Activated CD8-positive, alpha-beta memory T cell treated with anti-CD3 and anti-CD28 coated beads for 24 hours (primary cell): ENCODE measurements at places on chromosomes 13 and 19.

DNA sequence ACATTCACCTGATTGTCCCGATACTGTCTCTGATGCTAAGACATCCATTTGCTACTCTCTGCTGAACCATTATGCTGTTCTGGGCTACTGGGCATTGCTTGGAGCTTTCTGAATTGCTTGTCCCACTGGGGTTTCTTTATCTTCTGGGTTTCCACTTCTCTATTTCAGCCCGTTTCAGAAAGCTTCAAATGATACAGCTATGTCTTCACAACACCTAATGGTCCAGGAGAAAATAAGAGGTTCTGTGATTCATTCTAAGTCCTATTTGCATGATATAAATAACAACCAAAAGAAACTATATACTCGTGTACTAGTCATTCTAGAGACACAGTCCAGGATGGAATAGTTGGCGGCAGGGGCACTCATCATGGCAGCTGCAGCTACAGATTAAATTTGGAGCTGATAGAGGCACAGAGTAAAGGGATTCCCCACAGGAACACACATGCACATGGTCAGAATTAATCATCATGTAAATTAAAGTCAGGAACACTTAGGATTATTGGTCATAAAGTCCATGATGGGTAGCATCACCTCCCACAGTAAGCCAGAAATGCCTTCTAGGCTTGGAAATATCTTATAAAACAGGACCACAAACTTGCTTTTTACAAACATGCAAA lies 33.3 kb upstream of the SCEL start:
- DNase-seq = no peak

GRCh38 chr13:90746230-90746629 lies 601.3 kb upstream of the MIR17HG start:
- DNase-seq = no peak

DNA sequence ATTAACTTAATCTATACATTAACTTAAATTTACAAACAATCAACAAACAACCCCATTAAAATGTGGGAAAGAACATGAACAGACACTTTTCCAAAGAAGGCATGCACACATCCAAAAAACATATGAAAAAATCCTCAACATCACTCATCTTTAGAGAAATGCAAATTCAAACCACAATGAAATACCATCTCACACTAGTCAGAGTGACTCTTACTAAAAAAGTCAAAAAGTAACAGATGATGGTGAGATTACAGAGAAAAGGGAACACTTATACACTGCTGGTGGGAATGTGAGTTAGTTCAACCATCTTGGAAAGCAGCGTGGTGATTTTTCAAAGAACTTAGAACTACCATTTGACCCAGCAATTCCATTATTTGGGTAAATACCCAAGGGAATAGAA lies 759.2 kb upstream of the SLITRK1 start:
- no peak for DNase-seq

GRCh38 chr19:11261431-11261970 lies 823 bp downstream of the DOCK6 start:
- no peak for DNase-seq

DNA sequence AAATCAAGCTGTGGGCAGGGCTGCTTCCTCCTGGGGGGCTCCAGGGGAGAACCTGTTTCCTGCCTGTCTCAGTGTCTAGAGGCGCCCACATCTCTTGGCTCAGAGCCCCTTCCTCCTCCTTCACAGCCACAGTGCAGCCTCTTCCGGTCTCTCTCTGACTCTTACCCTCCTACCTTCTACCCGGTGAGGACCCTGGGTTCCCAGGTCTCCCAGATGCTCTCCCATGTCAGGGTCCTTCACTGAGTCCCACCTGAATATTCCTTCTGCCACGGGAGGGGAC lies 153.1 kb downstream of the KDM4B start:
- peak; percentile 57 for DNase-seq

DNA sequence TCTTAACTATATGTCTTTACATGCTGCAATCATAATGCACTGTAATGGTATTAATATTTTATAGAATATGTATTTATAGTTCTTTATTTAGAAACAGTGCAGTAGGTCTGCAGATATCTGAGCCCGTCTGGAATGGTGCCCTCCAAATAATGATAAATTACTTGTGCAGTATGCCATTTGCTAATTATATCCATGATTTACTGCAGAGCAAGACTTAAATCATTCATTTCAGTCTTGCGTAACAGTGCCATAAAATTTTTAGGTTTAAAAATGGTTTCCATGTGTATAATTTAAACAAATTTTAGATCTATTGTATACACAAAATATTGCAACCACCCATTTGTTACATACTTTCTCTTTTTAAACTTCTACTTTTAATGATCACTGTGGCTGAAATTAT lies 175.1 kb downstream of the ZNF536 start:
- no peak for DNase-seq

GRCh38 chr13:60691268-60691667 lies 294.2 kb downstream of the TDRD3 start:
- no peak for DNase-seq

DNA sequence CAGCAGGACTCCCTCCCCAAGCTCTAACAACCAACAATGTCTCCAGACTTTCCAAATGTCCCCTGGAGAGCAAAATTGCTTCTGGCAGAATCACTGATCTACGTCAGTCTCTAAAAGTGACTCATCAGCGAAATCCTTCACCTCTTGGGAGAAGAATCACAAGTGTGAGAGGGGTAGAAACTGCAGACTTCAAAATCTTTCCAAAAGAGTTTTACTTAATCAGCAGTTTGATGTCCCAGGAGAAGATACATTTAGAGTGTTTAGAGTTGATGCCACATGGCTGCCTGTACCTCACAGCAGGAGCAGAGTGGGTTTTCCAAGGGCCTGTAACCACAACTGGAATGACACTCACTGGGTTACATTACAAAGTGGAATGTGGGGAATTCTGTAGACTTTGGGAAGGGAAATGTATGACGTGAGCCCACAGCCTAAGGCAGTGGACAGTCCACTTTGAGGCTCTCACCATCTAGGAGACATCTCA lies 6.2 kb upstream of the CEACAM5 start:
- DNase-seq = peak; percentile 3

- no peak for DNase-seq
These were observed 127.6 kb downstream of the KDM4B start for GRCh38 chr19:5096536-5096935.

DNA sequence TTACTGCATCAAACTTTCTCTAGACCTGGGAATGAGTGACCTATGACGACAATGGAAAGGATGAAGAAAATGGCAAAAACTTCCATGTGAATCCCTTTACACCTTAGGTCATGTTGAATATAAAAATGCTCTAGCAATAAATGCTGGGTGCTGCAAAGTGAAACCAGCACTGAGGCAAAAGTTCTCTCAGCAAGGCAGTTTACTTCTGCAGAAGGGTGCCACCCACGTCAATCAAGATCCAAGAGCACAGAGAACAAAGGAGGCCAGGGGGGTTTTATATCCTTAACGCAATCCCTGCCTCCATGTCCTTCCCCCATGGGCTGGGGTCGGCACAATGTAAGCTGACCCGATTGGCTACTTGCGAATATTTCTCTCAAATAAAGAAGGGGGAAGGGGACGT lies 38.7 kb downstream of the ZNF333 start:
- DNase-seq = no peak

- DNase-seq = no peak
These were observed 548.2 kb upstream of the SLITRK1 start for GRCh38 chr13:84430446-84430845.

DNA sequence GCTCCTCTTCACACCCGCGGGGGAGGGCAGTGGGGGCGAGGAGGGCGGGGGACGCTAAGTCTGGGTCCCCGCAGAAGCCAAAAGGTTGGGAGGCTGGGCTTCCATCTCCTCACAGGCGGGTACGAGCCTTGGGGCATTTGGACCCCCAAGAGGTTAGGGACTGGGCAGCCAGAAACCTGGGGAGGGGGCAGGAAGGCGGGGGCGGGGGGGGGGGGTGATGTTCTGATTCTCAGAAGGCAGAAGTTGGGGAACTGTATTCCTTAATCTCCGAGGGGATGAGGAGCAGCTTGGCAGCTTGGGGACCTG lies 5.1 kb downstream of the BCL3 start:
- no peak for DNase-seq

DNA sequence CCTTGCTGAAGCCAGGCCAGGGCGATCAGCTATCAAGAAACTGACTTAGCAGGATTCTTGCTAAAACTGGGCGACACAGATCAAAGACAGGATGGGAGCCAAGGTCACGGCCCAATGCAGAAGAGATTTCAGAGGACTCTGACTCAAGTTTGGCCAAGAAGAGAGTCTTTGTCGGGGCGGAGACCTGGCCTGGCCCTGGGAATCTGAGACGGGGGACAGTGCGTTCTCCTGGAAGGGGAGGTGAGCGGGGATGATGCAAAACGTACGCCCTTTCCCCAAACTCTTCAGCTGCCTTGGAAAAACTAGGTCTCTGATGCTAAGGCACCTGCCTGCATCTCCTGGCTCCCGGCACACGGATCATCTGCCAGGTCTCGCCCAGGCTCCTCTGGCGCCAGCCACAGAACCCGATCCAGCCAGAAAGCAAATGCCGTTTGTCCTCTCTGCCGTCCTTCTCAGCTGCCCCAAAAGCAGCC lies 9.8 kb downstream of the MVB12A start:
- no peak for DNase-seq

DNA sequence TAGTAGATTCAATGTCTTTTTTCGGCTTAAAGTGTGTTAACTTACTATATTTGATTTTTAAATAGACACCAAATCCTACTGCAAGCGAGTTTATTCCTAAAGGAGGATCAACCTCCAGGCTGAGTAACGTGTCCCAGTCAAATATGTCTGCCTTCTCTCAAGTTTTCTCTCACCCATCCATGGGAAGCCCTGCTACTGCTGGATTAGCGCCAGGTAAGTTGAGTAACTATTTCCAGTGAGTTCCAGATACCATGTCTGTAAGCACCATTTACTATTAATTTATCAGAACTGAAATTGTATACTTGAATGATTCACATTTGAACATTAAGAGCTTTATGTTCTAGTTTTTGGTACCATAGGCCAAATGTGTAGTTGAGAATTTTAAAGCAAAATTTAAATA lies 81.8 kb downstream of the PAN3 start:
- no peak for DNase-seq

GRCh38 chr19:4414800-4415321 lies 12.4 kb downstream of the CHAF1A start:
- DNase-seq = no peak

DNA sequence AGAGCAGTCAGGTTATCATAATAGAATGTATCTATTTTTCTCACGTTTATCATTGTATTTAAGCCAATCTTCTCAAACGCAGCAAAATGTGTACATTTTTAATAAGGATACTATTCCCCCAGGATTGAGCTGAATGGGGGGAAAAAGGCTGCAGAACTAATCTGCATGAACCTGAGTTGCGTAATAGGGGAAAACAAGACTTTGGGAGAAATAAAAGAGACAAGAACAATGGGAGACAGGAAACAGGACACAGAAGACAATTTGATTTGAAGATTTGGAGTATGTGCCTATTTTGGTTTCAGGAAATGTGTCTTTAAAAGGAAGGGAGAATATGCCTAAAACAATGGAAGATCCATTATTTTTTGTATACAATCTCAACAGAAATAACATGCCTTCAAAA lies 844.5 kb downstream of the DIAPH3 start:
- no peak for DNase-seq

DNA sequence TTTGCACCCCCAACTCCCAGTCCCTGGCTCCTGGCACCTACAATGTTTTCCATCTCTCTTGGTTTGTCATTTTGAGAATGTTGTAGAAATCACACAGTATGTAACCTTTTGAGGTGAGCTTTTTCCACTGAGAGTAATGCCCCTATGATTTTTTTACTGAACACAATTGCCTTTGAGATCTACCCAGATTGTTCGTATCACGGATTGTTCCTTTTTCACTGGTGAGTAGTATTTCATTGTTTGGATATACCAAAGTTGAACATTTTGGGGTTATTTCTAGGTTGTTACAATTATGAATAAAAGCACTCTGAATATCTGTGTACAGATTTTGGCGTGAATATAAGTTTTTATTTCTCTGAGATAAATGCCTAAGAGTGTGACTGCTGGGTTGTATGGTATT lies 17.7 kb upstream of the ANKRD10 start:
- no peak for DNase-seq

GRCh38 chr19:37506387-37507166 lies at the start of gene ZNF793:
Gene ZNF793, plus strand, starts transcription at chr19:37506939. Its CDS starts 16,501 bp downstream, at chr19:37523440.
- DNase-seq = peak; percentile 92

GRCh38 chr13:91145571-91146205 lies 201.8 kb upstream of the MIR17HG start:
- DNase-seq = no peak

DNA sequence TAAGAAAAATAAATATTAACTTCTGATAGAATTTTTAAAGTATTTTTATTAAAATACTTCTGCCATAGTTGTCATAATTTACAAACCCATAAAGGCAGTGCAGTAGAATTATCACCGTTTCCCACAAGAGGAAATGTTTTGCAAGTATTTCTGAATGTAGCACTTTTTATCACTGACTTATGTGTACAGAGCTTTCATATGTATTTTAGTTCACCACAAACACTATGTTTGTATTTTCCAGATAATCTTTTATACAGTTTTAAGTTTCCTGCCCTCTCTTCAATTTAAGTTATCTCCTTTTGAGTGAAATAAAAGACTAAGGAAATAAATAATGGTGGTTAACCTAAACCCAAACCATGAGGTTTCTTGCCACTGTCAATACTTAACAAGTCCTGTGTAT lies 24.2 kb downstream of the MIPEP start:
- no peak for DNase-seq

GRCh38 chr19:2333807-2334211 lies 5.3 kb downstream of the SPPL2B start:
- DNase-seq = no peak
